Lung (tissue), 17 donors: ENCODE measurements at places on chromosomes 3 and 15.

DNA sequence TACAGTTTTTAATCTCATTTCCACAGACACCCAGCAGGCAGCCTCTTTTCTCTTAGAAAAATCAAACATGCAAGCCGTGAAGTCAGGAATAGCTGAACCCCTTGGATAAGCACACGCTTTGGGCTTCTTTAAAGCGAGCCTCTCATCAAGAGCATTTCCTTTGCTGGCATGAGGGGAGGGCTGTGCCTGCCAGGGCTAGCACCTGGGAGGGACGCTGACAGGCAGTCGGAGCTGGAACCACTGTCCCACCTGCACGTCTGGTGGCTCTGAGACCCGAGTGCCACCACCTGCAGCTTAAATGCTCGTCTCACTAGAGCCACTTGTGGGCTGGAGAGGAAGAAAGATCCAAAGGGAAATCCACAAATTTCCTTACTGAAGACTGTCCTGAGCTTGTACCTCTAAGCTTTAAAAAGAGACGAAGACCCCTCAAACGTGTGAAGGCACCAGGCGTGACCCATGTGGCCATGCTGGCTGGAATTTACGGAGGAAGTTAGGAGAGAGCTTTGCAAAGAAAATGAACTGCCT, 9.4 kb downstream of the MAP6D1 start:
- DNase-seq, result no peak

DNA sequence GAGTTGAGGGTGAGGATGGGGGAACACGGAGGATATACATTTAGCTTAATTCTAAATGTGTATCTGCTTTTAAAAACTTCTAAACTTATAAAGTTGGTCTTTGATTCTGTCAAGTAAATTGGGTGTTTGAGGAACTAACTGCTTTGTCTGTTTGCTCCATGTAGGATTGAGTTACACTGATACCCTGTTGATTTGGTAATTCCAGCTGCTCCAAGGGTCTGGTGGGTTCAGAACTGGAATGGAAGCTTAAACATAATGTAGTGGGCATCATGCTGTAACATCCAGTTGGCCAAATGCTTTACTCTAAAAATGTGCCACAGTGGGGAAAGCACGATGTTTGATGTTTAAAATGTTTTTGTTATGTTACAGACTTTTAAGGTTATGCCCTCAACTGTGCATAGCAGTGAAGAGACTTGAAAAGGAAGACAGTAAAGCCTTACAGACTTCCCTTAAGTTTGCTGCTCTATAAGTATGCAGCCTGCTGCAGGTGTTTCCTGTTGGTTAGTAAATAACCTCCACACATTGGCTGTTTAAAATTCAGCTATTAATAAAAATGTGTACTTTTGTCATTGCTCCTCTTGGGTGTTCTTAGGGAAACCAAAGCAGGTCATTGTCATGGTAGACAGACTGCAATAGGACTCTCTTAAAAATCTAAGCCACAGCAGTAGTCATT, 5.9 kb upstream of the EDEM1 start:
- DNase-seq, result no peak

GRCh38 chr3:45611628-45612081, 17.1 kb downstream of the LIMD1 start:
- DNase-seq, result no peak

DNA sequence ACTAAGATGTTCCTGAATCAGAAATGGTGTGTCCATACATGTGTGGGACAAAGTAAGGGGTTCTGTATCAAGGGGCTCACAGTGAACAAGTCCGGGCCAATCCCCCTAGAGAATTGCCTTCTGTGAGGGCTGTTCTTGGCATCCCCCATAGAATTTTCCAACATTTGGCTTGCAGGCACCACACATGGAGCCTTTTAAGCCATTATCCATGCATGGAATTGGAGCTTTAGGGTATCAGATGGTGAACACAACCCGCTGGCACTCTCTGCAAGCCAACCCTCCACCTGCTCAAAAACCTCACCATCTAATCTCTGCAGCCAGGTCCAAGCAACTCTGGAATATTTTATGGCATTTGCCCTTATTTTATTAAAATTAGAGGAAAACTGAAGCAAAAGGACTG, 278.7 kb downstream of the ERC2 start:
- no peak for DNase-seq

DNA sequence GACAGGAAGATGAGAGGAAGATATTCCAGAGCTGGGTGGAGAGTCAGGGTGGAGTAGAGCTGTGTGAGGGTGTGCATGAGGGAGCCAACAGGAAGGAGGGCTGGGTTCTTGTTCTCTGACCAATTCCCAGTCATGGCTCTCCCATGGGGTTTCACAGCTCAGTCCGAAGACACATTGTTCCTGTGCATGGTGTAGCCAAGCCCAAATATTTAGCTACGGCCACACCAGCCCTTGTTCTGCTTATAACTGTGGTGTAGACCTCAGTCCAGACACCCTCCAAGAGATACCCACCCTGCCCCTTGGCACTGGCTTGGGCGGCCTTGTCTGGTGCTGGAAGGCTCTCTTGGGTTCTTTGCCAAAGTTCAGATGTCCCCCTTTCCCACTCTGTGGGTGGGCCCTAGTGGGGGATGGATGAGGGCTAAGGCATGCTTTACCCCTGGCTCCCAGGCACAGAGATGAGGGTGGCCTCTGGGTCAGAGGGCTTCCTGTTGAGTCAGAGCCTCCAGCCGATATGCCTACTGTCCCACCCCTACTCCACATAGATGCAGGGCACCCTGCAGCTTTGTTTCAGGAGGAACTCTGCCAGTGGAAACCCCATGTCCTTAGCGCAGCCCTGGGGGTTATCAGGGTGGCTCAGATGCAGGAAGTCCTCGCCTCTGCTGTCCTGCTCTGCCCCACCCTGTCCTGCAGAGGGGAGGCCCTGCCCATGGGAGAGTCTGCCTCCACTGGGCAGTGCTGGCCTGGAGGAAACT, 271.2 kb upstream of the CTDSPL start:
- DNase-seq, result peak; percentile 15

DNA sequence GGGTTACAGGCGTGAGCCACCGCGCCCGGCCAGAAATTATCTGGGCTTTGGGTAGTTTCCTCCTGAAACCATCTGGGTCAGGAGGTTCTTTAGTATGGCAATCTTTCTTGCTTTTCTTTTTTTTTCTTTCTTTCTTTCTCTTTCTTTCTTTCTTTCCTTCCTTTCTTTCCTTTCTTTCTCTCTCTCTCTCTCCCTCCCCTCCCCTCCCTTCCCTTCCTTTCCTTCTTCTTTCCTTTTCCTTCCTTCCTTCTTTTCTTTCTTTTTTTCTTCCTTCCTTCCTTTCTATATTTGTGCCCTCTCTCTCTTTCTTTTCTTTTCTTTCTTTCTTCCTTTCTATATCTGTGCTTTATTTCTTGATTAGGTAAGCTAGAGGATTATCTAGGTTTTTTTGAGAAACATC, 17.0 kb downstream of the DBR1 start:
- DNase-seq, result no peak

- DNase-seq, result no peak
Observed at GRCh38 chr3:1216856-1217255, 124.0 kb downstream of the CNTN6 start.

GRCh38 chr3:50164984-50165909, 10.1 kb downstream of the SEMA3F start:
- peak; percentile 72 for DNase-seq

GRCh38 chr3:186099178-186099577, 9.7 kb downstream of the ETV5 start:
- peak; percentile 73 for DNase-seq

- DNase-seq, result no peak
Observed at GRCh38 chr3:194379231-194379630, 9.7 kb upstream of the LRRC15 start.

- DNase-seq, result no peak
Observed at GRCh38 chr15:61155741-61156700, 73.1 kb downstream of the RORA start.

DNA sequence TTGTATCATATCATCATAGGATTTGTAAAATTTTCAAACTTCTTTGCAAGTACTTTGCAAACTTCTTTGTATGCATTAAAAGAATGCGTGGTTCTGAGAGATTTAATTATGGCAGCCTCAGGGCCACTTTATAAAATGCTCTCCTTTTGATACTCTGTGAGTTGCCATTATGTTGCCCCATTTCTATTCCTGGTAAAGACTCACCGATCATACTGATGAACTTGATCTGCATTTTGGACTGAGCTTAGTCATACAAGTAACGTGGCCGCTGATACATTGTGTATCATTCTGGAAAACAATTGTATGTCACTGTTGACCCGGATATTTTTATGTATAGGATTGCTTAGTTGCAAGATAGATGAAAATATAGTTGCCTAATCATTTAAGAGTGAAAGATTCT, 38.8 kb downstream of the AKAP13 start:
- no peak for DNase-seq

DNA sequence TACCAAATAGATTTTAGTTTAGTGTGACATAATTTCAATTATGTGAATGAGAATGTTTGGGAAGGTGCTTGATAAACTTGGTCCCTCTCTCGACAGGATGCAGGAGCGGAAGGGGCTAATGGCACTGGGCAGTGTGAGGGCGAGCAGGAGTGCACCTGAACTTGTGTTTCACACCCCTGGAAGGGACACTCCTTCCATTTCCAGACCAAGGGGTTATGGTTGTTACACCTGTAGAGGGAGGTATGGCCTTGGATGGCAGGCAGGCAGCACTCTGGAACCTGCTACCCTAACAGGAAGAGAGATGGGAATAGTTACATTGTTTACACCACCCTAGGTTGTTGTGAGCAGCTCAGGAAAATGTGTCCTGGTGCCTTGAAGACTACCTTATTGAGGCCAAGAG, 22.1 kb downstream of the SYNM start:
- DNase-seq, result no peak

- DNase-seq, result no peak
Observed at GRCh38 chr3:109316162-109316730, at the start of gene DPPA2. Gene DPPA2, minus strand, starts transcription at chr3:109316517. Its CDS starts 1,975 bp downstream, at chr3:109314542.

DNA sequence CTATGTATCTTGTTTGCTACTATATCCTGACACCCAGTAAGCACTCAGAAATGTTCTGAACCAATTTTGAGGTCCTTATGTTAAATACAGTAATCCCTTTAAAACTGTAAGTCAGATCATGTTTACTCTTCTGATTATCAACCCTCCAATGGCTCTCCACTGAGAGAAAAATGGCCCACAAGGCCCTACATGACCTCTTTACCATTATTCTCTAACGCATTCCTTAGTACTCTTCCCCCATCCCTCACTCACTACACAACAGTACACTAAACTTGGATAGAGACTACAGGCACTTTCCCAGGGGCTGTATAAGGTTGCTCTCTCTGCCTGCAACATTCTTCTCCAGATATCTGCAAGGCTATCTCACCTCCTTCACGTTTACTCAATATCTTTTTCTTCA, 1.9 kb downstream of the TOPBP1 start:
- DNase-seq, result no peak

GRCh38 chr3:168072323-168072650, 23.4 kb downstream of the GOLIM4 start:
- DNase-seq, result peak; percentile 33

DNA sequence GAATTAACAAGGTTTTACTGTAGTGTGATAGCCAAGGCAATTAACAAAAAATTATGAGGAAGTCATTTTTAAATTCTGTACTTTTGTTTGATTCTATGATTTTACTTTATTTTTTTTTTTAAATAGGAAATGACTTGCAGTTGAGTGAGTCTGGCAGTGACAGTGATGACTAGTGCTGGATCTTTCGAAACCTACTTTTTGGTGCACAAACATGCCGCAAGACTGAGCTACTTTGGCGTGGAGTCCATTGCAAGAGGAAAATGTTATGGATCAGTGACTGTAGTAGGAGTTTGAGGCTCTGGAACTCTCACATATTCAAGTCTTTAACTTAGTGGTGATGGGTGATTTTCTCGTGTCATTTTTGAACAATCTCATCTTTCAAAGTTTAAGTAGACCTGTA, 11.6 kb downstream of the EAF1 start:
- no peak for DNase-seq

GRCh38 chr3:73572368-73572767, 52.4 kb downstream of the PDZRN3 start:
- no peak for DNase-seq

DNA sequence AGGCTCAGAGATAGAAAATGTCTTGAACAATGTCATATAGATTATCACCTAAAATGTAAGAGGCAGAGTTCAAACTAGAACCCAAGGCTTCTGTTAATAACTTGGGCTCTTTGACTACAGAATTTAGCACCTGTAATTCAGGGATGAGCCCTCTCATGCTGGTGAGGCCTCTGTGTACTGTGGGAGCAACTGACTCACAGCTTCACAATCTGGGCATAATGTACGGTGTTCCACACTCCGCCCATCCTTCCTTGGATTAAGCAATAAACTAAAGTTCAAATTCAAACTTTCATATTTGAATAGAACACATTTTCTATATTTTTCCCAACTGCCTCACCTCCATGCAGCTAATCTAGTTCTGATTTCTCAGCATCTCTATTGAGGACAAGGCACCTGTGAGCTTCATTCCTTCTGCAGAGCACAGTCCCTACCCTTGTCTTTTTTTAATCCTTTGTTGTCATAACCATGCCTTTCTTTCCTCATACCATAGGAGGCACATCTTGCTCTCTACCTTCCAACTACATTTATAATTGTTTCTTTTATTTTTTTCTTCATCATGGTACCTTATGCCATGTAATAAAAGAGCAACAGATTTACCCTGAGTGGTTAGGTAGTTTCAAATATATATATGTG, 392.1 kb downstream of the NLGN1 start:
- no peak for DNase-seq
